Stimulated activated CD8-positive, alpha-beta memory T cell treated with anti-CD3 and anti-CD28 coated beads, Interleukin-4, amount 100 ng/mL, for 1 hour (primary cell): ENCODE measurements at places on chromosomes 5 and 9.

DNA sequence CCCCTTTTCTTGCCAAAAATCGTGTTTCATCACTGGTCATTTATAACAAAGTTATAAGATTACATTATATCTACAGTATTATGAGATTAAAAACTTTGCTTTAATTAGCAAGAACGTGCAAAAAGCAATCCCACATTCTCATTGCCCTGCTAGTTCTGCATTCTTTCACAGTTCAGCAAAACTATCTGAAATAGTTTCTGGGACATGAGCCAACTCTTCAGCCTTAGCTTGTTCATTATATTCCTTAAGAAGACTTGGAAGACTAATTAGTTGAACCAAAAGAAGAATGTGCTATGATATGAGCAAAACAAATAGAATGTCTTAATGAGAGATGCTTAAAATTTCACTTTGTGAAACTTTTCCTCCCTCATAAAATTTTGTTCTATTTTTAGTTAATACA lies 76.7 kb downstream of the ITGA1 start:
- no peak for DNase-seq

DNA sequence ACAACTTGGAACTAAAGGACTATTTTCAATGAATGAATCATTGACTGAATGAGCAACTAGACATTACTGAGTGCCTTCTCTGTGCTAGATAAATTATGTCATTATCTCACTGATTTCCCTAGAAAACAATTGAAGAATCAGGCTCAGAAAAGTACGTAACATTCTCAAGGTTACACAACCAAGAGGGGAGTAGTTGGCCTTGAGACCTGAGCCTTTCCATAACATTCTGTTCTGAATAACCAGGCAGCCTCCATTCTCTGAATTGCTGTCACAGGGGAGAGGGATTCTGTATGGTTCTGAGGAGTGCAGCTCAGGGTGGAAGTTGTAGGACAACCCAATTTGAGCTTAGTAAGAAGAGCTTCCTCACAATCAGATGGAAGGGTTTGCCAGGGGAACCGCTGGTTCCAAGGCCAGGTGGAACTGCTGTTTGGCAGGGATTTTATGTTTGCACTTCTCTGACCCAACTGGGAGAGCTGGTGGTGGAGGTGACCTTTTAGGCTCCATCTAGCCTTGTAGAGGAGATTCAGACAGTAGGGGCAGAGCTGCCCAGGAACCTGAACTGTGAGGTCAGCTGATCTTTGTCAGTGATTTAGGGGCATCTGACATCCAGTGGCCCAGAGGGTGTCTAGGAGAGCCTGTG lies 16.3 kb downstream of the POLR1E start:
- DNase-seq: no peak

DNA sequence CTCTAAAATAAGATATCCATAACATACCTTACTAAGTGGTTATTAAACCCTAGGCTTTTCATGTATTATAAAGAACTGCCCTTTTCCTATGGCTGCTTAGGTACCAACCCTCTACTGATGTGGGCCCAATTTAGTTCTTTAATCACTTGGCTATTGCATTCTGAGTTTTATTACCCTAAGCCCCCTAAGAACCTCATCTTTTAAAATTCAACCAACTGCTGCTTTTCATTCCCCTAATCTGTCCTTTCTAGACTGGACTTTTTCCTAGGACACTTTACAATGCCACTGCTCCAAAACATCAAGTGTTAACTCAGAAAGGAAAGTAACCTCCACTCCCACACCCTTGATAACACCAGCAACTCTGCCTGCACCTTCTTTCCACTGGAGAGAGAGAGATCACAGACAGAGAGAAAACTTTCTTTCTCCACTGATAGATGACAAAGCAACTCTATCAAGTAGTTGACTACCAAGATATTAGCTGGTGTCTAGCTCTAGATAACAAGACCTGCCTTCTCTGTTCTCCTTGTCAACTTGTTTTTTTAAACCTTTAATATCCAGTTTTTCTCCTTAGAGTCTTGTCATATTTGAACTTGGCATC lies 27.3 kb downstream of the ELL2 start:
- DNase-seq: no peak

- DNase-seq: no peak
These were observed 122.1 kb upstream of the FBXL17 start for GRCh38 chr5:108503986-108504385.

- no peak for DNase-seq
These were observed 151.5 kb downstream of the BNC2 start for GRCh38 chr9:16718952-16719351.

- no peak for DNase-seq
These were observed 409.2 kb upstream of the KLF4 start for GRCh38 chr9:107898761-107899160.

DNA sequence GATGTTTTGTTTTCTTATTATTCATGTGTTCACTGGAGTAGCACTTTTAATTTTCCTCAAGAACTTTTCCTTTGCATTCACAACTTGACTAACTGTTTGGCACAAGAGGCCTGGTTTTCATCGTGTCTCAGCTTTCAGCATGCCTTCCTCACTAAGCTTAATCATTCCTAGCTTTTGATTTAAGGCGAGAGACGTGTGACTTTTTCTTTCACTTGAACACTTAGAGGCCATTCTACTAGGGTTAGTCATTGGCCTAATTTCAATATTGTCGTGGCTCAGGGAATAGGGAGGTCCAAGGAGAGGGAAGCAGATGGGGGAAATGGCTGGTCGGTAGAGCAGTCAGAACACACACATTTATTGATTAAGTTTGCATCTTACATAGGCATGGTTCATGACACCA lies 94.0 kb downstream of the ZNF462 start:
- no peak for DNase-seq

- DNase-seq: no peak
These were observed 11.7 kb upstream of the PCDHB1 start for GRCh38 chr5:141039517-141039916.

GRCh38 chr5:33941090-33941489 lies 4.9 kb downstream of the RXFP3 start:
- no peak for DNase-seq

DNA sequence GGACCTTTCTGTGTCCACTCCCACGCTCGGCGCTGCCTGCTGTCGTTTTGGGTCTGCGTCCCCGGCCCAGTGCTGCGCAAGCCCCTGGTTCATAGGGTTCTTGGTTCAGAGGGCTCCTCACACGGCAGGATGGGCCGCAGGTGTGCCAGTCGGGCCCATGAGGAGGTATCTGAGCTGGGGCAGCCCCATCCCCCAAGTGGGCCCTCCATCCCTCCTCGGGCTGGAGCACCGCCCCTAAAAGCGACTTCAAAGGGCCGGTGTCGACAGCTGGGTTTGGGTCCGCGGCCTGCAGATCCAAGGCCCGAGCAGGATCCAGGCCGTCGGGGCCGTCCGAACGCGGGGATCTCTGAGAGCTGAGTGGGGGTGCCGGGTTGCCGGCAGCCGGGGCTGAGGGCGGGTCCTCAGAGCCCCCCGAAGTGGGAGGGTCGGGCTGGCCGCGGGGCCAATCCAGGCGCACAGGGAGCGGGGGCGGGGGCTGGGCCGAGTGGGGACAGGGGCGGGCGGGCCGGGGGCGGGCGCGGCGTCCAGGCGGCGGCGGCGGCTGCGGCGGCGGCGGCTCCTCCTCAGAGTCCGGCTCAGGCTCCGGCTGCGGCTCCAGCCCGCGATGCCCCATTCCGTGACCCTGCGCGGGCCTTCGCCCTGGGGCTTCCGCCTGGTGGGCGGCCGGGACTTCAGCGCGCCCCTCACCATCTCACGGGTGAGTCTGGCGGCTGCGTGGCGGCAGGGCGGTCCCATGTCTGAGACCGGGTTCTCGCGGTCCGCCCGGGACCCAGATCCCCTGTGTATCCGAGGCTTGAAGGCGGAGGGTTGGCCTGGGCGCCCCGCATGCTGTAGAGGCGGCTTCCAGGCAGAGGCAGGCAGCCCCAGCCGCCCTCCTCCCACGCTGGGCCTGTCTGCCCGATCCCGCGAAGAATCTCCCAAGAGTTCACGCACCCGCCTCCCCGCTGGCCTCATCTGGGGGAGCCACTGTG lies at the start of gene PDLIM4:
Gene PDLIM4 (plus strand): TSS at position 566 of the 971 bp plus-strand sequence. CDS start 39 bp downstream, at position 605.
- DNase-seq: no peak

DNA sequence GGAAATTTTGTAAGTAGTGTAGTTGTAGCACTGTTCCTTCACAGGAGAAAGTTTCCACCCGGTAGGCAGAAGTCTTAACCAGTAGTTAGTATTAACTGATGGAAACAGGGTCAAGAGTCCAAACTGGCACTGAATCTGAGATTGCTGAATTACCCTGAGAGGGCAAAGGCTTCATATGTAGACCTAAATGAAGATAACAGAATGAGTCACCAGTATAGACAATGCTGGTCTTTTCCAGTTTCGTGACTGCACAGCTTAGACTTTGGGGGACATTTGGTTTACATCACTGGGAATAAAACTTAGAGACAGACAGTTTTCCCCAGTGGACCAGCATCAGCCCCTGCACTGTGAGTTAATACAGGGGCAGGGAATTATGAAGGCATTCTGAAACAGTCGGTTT lies 60.5 kb downstream of the PCSK5 start:
- DNase-seq: no peak

- DNase-seq: no peak
These were observed 53.4 kb downstream of the CYSTM1 start for GRCh38 chr5:140228364-140228837.

DNA sequence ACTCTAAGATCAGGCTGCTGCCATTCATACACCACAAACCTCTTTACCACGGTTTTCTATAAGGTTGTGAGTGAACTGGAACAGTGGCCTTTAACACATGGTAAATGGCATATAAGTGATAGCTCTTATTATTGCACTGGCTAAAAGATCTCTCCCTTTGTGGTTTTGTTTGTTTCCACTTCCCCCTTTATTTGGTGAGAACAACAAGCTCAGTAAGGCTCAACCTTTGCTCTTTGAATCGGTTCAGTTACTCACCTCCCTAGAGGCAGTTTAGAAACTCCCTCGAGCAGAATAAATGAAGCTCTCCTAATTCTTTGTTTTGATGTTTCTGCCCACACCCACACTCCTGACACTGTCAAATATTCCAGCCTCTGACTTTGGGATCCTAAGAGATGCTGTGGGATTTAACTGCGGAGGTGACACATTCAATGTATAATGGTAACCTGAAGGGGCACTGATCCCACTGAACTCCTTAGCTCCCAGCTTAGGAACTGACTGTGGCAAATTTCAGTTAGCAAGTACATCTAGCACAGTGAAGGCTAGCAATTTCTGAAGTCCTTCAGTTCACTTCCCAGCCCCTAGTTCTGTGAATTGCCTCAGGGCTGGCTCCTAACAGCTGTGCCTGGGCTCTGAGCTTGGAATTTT lies 22.5 kb upstream of the RAD23B start:
- no peak for DNase-seq

GRCh38 chr5:14265570-14265969 lies 122.4 kb downstream of the TRIO start:
- no peak for DNase-seq

- no peak for DNase-seq
These were observed 8.9 kb upstream of the LNPEP start for GRCh38 chr5:96927008-96927407.

- no peak for DNase-seq
These were observed 677.0 kb upstream of the WWC1 start for GRCh38 chr5:167614294-167615021.

DNA sequence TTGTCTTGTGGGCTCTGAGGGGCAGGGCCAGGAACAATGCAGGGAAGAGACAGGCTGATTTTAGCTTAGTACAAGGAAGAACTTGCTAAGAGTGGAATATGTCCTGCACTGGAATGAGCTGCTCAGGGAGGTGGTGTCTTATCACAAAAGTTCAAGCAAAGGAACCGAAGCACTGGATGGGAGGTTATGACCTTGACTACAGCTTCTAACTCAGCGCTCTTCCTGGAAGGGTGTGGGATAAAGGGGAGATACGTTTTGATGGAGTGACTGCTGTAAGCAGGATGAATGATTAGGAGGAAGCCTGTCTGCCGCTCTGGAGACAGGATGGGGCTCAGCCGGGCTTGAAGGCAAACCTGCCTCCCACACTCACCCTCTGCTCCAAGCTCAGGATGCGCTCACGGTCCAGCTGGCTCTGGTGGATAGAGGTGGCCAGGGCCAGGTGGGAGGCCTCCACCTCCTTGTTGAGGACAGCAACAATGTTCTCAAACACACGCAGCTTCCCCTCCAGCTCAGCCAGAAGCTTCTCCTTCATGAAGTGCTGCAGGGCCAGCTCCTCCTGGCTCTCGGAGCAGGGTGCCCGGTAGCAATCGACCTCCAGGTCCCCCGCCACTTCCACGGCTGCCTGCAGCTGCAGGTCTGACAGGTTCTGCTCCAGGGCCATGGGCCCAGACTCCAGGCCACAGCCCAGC lies 13.5 kb downstream of the TRAF1 start:
- DNase-seq: no peak

GRCh38 chr5:179530069-179530998 lies 20.0 kb upstream of the RUFY1 start:
- DNase-seq: peak; percentile 52

DNA sequence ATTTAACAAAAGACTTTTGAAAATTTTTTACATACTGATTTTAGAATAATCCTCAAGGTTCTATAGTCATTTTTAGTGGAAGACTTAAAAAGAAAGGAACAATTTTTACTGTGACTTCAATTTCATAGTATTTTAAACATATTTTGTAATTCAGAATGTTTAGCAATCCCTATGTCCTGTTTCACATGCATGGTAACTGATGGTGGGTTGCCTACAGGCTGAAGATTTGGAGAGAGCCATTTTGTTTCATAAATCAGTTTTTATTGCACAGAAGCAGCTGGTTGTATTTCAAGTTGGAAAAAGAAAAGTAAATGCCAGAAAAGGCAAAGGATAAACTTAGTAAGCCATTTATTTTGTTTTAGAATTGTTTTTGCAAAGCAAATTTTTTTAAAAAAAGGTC lies 24.0 kb downstream of the STARD4 start:
- DNase-seq: no peak

DNA sequence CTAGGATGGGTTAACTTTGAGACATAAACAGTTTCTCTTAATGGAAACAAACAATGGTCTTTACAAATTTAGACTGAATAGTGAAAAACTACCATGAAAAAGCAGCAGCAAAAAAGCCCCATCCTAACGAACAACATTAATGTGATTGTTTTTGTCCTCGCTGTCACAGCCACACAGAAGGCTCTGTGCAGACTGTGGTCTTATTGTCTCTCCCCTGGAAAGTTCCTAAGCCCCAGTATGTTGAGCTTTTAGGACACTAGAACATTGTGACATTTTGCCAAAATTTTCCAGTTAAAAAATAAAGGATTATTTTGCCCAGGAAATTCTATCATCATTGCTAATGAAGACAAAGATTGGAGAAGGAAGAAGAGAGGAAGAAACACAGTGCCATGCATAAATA lies 12.6 kb upstream of the SOWAHA start:
- DNase-seq: no peak

- no peak for DNase-seq
These were observed 63.6 kb downstream of the TMEM174 start for GRCh38 chr5:73236541-73237128.
